T-cell (primary cell): ENCODE measurements at places on chromosomes 2 and 18. TPM values are rescaled to one million over a fixed set of nuclear protein-coding genes. Genes with fewer than 3 reads are reported as not detected.

Gene ASB18
- total RNA-seq: not detected

DNA sequence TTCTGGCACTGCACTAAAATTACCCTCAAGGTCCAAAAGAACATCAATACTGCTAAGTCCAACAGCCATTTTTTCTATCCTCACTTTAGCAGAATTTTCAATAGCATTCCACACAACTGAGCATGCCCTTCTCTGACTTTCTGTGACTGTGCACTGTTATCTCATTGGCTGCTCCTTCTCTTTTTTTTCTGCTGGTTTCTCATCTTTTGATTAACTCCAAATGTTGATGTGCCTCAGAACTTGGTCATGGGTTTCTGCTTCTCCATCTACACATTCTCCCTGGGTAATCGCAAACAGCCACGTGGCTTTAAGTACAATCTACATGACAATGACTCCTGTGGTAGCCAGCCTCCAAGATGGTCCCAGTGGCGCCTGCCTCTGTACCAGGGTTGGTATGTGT, 75.0 kb upstream of the CD226 start:
- no peak for DNase-seq

GRCh38 chr18:13834496-13835015, 10.6 kb downstream of the MC5R start:
- no peak for DNase-seq

DNA sequence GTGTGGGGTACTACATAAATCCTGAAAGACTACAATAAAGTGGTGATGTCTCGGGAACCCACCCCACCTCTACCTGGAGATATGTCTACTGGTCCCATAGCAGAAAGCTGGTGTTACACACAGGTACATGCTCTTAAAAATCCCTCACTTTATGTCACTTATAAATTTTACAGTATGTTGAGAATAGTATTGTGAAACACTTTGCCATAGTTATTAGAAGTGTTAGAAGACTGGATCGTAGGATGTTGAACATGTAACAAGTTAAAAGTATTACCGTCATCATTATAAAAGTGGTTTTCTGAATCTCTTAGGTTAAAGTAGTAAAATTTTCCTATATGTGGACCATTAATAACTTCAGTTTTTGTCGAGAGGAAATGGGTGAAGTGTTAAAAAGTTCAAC, 48.6 kb downstream of the SPOPL start:
- no peak for DNase-seq

DNA sequence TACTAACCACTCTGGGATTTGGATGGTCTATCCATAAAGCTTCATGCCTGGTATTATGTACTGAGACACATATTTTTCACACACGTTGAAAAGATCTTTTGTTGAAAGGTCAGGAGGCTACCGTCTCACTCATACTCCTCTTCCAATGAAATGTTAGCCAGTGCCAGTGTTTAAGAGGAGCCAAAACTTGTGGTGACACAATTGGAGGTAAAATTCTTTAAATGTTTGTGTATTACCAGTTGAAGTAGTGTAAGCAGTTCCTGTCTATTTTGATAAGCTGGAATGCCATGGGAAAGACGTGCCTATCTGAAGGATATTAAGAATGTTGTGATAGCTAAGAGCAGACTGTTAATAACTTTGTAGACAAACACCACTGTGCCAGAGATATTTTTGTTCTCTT, 32.1 kb downstream of the MARCHF7 start:
- DNase-seq: no peak

DNA sequence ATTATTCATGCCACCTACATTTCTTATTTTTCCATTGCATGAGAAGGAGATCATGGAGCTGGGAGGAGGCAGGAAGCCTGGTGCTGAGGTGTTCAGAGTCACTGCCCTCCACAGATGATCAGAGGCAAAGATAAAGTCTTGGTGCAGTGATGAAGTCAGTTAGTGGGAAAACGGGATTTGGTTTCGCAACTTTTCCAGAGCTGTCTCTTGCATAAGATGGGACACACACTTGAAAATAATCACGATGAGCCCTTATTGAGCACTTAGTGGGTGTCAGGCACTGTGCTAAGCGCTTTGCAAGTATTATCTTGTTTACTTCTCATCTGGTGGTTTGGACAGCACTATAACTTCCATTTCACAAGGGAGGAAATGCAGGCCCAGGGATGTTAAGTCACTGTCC, 222.1 kb upstream of the SMAD2 start:
- no peak for DNase-seq

DNA sequence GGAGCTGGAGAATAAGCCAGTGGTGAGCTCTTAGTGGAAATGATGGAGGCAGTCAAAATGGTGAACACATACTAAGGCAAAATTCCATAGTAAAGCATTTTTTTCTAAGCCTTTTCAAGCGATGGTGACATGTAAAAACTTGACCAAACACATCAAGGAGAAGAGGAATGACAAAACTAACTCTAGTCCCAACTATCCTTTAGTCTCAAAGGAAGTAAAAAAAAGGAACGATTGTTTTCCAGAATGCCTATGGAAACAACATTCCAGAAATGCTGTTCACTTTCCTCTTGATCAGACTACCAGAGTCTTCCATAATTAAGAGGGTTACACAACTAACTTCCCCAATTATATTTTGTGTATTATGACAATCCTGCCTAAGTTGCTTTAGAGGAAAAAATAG, 715.6 kb downstream of the EPHA4 start:
- no peak for DNase-seq

DNA sequence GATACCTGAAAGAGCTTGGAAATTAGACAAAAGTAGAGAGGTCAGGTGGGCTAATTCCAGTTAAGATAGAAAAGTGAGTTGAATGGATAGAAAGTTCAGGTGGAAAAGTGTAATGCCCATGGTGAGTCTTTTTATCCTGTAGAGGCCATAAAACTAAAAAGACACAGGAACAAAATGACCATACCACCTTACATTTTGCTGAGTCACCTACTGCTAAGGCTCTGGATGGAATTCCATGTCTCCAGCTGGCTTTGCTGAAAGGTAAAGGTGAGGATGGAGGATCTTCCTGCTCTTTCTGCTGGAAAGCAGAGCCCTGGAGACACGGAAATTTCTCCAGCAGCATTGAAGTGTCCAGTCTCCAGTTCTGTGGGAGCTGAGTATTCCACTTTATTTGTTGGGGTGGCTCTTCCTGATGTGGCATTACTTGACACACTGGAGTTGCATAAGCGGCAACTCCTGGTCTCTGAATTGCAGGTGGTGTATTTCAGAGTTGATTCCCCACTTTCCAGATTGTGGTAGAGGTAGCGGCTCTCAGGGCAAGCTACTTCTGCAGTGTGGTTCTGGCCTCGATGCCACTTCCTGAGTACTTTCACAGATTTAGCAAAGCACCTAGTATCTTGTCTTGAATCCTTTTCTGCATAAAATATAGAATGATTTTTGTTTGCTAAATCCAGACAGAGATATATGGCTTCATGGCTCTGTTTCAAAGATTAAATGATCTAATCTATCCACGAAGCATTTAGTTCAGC, 10.7 kb downstream of the IL1RL2 start:
- no peak for DNase-seq

Gene CRACDL
- 0.95 TPM for total RNA-seq

DNA sequence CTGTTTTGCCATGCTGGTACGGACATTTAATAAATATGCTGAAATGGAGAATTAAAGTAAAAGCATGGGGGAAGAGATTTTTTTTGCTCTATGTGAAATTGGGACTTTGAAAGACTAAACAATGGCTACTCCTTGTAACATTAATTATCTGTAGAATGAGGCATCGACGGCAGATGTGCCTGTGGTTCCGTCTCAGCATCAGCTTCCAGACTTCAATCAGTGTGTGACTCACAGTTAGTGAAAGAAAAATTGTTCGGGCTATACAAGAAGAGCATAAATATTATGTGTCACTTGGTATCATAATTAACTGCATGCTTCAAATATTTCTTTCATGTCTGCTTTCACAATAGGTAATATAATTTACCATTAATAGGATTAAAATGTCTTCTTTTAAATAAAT, 117.0 kb upstream of the SMIM21 start:
- DNase-seq: no peak

DNA sequence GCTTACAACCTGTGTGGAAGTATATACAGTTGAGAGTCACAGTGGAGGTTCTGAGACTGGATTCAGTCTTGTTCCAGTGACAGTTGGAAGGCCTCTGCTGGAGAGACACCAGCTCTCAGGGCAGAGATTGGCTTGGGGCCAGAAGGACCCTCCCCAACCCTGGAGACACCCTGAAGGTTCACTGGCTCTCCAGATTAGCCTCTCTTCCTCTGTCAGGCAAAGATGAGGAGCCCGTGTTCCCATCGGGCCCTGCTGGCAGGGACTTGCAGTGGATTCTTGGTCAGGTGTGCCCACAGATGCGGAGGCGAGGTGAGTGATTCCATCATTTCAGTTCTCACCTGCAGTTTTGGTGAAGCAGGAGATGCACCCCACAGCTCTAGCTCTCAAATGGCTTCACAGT, 78.6 kb downstream of the FAM210A start:
- no peak for DNase-seq

Gene PIGN
- total RNA-seq: 19.5 TPM

- DNase-seq: no peak
Measured at GRCh38 chr2:216519154-216519762, 20.6 kb downstream of the RPL37A start.

Gene TSHZ1
- 31.3 TPM for total RNA-seq

GRCh38 chr2:128996078-128996477, 677.4 kb upstream of the HS6ST1 start:
- DNase-seq: no peak

Gene TRABD2A
- total RNA-seq: 106 TPM

Gene SULT1C4
- not detected for total RNA-seq

DNA sequence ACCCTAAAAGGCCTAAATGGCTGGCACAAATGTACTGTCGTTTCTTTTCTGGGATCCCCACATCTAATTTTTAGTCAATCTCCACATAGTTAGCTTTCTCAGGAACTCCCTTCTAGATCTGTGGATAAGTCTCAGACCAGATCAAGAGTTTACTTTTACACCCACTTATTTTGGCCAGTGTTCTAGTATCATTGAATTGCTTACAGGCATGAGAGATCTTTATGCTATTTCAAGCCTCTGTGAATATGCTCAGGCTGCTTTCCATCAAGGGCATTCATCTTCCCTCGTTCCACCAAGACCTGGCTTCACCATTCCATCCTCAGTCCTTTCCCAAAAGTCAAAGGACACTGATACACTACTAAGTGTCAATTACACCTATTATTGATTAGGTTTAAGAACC, 27.8 kb upstream of the SCN1A start:
- DNase-seq: no peak

Gene GPR35
- 13.2 TPM for total RNA-seq

- no peak for DNase-seq
Measured at GRCh38 chr2:127957240-127957639, 70.6 kb downstream of the SAP130 start.

- DNase-seq: no peak
Measured at GRCh38 chr2:121161272-121161671, 123.7 kb downstream of the TFCP2L1 start.

DNA sequence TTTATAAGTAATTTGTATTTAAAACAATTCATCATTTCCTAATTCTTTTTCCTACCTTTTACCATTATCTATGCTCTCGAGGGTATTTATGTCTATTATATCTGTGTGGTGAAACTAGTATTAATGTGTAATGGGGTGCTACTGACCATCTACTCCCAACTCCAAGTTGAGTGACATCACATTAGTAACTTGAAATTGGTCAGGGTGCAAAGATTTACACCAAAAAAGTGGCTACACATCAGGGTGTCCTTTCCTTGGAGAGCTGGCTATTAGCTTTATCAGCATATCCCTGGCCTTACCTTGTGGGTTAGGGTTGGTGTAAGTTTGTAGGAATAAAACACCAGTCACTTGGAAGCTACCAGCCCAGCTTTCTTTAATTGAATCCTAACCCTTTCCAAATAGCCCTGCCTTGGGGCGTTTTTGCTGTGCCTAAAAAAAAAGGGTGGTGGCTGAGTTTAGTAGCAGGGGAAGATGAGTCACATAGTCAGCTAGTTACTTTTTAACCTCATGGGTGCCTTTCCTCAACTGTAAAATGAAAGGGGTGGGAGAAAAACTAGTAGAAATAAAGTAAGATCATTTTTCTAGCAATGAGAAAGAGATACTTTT, 14.0 kb downstream of the ANXA4 start:
- no peak for DNase-seq
